HCEC 1CT (cell line): ENCODE measurements at places on chromosomes 6 and 20.

DNA sequence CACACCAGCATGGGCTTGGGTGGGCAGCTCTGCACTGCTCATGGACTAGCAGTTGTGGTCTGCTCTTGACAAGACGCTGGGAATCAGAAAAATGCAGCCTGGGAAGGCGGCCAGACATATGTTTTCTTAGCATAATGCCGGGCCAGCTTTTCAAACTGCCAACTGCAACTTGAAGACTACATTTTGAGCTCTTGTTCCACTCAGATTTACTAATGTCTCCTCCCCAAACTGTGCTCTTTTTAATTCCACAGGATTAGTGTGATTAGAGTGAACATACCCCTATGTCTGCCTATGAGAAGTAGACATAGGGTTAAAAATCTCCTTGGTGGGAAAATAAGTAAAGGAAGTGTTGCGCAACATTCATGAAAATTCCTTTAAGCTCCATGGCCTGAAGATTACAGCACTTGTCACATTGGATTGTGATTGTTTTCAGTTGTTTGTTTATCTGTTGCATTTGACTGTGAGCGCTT, 5.3 kb upstream of the FNDC1 start:
- DNase-seq, result peak; percentile 28

DNA sequence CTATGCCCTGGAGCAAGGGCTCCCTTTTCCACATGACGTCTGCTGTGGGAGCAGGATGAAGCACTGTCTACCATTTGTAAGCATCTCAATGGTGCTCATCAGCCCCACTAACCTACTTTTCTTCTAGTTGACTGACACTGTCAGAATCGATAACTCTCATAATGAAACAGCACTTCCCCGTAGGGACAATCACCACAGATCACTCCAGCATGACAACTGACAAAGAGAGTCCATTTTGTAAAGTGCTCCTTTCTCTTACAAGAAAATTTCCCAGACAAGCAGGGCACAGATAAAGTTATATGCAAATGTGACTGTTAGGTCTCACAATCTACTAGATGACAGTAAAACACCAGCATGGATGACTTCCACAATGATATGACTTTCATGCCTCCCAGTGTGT, 46.4 kb downstream of the HEBP2 start:
- no peak for DNase-seq

DNA sequence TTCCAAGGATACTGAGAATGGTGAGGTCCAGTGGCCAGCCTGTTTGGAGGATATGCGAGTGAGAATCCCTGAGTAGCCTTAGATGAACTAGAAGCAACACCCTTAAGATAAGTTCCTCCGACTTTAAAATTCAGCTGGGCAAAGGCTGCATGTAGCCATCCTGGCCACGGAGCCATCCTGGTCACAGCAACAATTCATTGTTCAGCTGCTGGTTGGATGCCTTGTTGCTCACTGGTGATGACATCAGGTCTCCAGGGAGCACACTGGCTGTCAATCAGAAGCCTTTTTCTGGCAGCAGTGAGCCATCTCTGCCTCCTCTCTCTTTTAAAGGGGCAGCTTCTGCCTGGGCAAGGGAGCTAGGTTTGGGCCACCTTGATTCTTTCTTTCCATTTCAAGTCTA, 22.4 kb upstream of the RIMS4 start:
- no peak for DNase-seq

DNA sequence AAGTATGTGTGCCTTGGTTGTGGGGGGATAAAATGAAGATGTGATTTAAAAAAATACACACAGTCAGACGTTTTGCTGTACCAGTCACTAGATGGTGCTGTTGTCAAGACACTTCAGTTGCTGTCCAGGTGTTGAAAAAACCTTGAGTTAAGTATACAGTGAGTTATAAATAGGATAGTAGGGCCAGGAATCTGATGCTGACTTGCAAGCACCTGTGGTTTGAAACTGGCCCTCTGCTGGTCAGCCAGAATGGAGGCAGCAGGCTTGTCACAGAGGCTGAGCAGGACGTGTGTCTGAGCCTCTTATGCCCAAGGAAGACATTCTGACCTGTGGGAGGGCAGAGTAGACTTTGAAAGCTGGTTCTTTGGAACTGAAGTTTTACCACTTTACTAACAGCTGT, 27.8 kb downstream of the RNF8 start:
- peak; percentile 54 for DNase-seq

GRCh38 chr6:45647341-45648261, 269.9 kb upstream of the SUPT3H start:
- DNase-seq, result peak; percentile 7

- no peak for DNase-seq
These were observed 14.2 kb downstream of the TXLNB start for GRCh38 chr6:139277587-139277986.

- DNase-seq, result no peak
These were observed 21.7 kb downstream of the UCKL1 start for GRCh38 chr20:63934271-63935068.

- DNase-seq, result no peak
These were observed 38.8 kb upstream of the SIRPA start for GRCh38 chr20:1856424-1856823.

GRCh38 chr6:53282234-53282633, 66.5 kb downstream of the ELOVL5 start:
- DNase-seq, result no peak

DNA sequence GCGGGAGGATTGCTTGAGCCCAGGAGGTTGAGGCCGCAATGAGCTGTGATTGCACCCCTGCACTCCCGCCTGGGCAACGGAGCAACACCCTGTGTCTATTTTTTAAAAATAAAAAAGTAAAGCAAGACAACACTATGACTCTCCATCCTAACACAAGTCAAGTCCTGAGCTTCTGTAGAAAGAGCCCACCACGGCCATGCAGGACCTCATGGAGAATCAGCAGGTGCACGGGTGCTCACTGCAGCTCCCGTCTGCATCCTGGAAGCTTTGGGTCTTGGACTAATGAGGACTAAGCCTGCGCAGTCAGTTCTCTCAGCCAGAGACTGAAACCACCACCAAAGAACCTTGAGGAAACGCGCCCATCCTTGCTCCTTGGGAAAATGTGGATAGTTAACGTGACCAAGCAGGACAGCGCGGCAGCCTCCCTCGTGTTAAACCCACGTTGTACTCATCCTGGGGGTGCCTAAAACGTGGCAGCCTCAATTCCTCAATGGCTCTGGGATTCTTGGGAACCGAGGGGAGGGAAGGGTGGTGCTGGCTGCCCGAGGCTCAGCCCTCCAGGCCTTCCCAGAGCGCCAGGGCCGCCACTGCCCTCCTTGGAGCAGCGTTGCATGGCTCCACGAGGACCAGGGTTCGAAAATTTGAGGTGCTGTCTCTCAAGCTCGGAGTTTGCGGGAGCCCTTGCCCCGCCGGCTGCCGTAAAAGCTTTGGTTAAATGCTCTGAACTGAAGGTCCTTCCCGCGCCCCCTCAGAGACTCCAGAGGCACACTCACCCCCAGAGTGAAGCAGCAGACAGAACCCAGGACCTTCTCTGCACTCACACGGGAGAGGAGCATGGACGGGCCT, 29.0 kb downstream of the DLL1 start:
- DNase-seq, result no peak

DNA sequence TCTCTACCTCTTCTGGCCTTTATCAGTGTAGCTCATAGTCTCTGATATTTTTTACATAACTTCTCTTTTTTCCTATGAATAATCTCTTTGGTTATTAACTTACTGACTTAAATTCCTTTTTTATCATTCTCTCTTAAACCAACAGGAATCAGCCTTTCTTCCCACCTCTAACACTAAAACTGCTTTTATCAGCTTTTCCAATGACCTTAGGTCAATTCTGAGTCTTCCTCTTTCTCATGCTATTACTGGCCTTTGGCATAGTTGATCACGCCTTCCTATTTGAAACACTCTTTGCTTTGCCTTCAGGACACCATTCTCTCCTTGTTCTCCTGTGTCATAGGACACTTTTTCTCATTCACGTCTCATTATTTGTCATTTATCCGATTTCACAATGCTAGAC, 8.1 kb upstream of the HINT3 start:
- no peak for DNase-seq

DNA sequence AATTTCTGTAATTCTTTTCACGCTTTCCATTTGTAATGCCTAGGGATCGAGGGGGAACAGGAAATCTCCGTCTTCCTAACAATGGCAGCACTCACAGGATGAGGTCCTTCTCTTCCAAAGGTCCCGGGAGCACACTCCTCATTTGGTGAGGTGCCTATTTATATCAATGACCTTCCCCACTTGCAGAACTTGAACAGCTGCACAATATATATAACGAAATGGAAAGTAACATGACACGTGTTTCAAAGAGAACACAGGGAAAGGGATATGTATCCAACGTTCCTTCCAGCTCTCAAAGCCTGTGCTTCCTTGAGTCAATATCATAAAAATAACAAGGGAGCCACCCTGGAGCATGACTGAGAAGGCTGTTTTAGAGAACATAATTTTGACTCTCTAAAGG, 78.6 kb upstream of the RBM24 start:
- DNase-seq, result no peak

DNA sequence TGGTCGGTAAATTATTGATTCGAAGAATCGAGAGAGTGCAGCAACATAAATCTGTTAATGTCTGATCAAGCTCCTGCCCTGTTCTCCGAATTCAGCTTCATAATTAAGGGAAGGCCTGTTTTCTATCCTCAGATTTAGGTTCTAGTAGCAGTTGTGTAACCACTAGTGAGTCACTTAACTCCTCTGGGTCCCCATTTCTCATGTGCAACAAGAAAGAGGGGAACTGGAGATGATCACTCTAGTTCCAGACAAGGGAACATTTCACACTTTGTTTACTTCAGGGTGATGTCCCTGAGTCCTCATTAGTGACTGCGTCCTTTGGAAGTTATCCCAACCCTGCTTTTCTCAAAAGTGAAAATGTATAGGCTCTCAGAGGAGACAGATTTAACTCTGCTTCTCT, 68.1 kb upstream of the RNF146 start:
- DNase-seq, result peak; percentile 47

DNA sequence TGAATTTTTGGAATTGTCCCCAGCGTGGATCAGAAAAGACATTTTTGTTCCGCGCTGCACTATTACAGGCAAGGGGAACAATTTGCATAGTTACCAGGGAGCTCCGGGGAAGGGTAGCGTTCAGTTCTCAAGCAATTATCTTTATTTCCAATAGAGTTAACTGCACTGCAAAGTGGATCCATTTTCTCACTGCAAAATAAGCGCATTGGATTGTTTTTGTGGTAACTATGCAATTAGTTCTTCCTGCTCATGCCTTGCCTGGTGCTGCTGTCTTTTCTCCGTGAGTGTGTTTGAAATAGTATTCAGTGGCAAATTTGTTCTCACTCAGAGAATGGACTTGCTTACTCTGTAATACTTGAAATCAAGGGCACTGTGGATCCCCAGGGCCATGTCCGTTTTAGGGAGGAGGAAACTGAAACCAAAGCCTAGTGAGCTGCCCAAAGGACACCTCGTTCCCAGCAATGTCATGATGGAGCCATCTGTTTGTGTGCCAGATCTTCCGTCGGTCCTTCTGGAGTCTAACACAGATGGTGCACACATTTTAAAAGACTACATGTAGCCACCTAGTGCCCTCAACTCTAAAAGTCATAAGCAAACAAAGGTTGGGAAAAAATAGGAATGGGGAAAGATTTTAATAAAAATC, 7.4 kb upstream of the PCK1 start:
- DNase-seq, result no peak

DNA sequence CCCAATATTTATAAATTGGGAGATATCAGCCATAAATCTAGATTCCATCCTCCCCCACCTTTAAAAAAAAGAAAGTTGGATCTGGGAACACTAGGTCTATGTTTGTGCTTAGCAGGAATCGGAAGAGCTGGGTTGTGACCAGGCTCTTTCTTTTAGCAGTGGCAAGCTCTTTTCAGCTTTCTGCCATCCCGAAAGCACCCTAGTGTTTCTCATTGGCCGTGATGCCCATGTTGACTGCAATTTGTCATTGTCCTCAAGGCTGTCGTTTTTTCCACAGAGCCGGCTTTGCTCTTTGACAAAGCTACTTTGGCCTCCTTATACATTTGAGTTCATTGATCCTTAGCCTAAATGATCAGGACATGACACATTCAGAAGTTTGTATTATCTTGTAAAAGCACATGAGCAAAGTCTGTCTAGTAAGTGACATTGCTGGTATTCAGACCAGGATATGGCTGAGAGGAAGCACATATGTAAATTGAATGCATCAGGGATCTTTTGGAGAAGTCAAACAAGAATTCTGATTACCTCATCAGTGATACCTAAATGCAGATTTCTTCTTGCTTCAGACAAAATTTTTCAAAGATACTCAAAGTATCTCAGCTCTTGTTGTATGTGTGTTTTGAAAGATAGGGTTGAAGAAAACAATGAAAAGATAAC, 50.1 kb downstream of the CARMIL1 start:
- DNase-seq, result no peak

DNA sequence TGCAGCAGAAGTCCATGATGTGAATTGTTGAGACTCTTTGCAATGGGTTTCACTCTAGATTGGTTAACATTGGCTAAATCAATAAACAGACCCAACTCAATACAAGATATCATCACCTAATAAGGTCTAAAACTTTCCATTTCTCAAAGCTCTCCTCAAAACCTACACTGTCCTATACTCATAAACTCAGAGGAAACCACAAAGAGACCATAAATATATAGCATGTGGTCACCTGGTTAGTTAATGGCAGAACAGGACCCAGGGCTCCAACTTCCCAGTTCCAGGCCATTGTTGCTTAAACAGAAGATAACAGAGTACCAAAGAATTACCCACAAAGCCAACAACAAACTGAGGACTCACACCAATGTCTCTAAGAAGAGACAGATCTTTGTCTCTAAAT, 12.0 kb downstream of the RTN4IP1 start:
- no peak for DNase-seq

DNA sequence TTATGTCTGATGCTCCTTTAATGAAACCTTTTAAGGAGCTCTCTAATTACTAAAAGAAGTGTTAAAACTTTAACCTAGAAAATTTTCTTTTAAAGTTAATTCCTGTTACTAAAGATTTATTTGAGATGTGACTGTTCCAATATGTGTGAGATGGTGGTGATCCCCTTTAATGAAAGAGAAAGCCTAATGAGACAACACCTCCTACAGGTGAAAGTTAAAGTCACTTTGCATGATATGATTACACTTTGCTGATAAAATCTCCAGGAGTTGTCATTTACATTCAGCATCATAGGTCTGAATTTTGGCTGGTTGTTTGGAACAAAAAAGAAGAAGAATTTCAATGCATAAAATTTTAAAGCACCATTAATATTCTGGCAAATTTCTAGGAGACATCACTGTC, 307.4 kb downstream of the TRDN start:
- DNase-seq, result no peak

- no peak for DNase-seq
These were observed 99.5 kb downstream of the CD83 start for GRCh38 chr6:14216946-14217684.

GRCh38 chr6:20681243-20681684, 147.0 kb downstream of the CDKAL1 start:
- DNase-seq, result no peak
